ENCODE measurements at places on chromosomes 11 and 22.

GRCh38 chr22:20724676-20725454, 49.0 kb upstream of the SERPIND1 start:
- no peak for DNase-seq

DNA sequence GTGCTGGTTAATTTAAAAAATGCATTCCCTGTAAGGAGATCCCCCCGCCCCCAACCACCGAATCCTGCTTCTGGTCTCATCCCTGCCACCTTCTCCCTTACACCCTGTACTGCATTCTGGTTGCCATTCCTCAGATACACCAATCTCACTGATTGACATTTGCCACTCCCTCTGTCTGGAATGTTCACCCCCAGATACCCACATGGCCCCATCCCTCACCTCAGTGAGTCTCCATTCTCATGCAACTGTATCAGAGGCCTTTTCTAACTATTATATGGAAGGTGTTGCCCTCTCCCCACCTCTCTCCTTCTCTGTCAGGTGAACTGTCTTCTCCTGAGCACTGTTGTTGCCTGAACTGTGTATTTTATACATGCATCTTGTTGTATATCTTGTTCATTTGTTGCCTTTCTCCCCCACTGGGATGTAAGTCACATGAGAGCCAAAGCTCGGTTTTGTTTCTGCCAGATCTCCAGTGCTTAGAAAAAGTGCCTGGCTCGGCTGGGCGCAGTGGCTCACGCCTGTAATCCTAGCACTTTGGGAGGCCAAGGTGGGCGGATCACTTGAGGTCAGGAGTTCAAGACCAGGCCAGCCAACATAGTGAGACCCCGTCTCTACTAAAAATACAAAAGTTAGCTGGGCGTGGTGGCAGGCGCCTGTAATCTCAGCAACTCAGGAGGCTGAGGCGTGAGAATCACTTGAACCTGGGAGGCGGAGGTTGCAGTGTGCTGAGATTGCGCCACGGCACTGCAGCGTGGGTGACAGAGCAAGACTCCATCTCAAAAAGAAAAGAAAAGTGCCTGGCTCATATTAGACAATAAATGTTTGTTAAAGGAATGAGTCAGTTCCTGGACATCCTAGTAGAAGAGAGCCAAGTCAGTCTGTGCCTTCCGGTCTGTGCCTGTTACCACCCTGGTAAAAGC, 61.0 kb downstream of the TNRC6B start:
- DNase-seq = no peak

DNA sequence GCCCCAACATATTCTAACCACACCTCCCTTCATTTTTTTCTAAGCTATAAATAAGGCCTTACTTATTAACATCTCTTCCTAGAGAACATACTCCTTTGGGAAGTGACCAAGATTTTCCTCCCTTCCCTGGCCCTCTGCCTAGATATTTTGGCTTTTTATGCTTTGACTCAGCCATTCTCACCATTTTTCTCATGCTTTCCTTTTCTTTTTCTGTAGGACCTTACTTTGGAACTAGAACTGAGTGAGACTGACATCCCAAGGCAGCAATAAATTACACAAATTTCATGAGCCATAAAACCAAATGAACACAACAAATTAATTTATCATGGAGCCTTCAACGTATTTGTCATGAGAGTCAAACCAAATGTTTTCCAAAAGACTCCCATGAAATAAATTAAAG, 142.7 kb upstream of the CTSC start:
- no peak for DNase-seq

- DNase-seq = no peak
Measured at GRCh38 chr22:38271101-38271500, 1.7 kb downstream of the TMEM184B start.

DNA sequence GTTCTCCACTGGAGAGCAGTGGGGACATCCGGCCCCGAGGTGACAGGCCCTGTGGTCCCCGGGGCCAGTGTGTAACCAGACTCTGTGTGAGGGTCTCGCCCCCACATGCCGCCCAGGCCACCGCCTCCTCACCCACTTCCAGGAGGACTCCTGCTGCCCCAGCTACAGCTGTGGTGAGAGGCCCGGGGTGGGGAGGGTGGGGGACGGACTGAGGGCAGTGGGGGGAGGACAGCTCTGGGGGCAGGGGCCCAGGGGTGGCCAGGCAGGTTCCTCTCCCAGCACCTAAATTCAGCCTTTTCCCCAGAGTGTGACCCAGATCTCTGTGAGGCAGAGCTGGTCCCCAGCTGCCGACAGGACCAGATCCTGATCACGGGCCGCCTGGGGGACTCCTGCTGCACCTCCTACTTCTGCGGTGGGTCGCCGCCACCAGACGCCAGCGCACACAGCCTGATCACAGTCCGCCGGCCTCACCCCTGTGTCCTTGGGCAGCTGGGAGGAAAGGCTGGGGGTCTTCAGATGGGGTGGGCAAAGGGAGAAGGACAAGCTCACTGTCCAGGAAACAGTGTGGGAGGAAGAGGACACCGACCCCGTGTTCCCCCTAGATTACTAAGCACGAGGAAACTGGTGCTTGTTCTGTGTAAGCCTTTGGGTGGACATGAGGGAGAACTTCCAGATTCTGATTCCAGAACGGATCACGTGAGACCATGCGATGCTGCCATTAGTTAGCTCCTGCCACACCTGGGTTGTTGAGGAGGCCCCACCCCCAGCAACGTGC, 84.4 kb upstream of the MYOD1 start:
- DNase-seq = no peak

DNA sequence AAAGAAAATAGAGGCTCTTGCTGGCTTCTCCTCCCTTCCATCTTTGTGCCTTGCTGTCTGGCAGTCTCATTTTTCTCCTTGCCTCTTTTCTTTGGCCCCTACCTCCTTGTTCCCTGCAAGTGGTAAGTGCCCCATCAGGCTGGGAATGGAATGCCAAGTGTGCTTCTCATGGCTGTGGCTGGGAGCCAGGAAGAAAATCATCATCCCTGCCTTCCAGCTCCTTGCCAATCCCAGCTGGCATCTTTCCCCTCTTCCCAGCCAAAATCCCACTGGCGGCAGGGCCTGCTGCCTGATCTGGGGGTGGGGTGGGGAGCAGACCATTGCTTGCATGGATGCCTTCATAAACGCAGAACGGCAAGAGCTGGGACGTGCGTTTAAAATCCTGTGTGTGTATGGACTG, 27.0 kb upstream of the SLC25A18 start:
- DNase-seq = no peak

GRCh38 chr11:126736682-126737572, 263.6 kb downstream of the KIRREL3 start:
- no peak for DNase-seq

DNA sequence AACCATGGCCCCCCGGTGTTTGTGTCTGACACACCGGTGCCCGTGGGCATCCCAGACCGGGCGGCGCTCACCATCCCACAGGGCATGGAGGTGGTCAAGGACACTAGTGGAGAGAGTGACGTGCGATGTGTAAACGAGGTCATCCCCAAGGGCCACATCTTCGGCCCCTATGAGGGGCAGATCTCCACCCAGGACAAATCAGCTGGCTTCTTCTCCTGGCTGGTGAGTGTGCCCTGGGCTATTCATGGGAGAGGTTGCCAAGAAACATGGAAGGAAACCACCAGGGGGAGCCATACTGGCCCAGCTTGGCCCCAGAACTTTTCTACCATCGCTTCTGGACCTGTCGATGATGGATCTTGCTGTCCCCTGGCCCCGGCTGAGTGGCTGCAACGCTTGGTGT, 36.5 kb downstream of the PRDM11 start:
- DNase-seq = no peak

GRCh38 chr11:92765965-92766371, 203.5 kb upstream of the MTNR1B start:
- DNase-seq = peak; percentile 7

GRCh38 chr11:45076761-45077160, 69.7 kb upstream of the PRDM11 start:
- DNase-seq = no peak

DNA sequence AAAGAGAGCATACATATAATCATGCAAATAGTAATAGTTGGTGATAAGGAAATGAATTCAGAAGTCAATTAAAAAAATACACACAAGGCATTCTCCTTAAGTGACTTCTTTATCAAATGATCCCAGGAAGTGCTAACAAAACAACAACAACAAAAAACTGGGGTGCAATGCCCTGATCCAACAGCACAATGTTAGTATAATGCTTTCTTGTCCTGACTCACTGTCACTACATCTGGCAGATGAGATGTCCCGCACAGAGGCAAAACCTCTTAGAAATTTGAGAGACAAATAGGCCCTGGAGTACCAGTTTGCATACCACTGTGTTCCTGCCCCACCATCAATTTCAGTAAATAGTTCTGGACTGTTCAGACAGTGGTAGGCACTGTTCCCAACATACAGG, 11.0 kb upstream of the AMBRA1 start:
- no peak for DNase-seq

DNA sequence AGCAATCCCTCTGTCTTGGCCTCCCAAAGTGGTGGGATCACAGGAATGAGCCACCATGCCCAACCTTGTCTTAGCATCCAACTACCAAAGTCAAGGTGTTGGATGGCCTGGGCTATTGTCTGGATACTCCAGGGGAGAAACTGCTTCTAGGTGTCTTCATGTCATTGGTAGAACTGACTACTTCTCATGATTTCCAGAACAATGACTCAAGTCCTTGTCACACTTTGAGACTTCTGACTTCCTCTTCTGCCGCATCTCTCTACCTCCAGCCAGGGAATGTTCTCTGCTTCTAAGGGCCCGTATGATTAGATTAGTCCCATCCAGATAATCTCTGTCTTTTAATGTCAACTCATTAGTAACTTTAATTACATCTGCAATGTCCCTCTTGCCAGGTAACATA, 30.6 kb downstream of the APOL6 start:
- no peak for DNase-seq

DNA sequence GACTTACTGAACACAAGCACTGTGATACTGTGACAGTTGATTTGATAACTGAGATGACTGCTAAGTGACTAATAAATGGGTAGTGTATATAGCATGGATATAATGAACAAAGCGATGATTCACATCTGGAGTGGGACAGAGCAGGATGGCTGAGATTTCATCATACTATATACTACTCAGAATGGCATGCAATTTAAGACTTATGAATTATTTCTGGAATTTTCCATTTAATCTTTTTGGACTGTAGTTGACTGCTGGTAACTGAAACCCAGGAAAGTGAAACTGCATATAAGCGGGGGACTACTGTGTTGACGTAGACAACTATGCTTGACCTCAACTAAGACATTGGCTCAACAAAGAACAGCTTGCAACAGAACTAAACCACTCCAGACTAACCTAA, 20.0 kb upstream of the NUCB2 start:
- no peak for DNase-seq

DNA sequence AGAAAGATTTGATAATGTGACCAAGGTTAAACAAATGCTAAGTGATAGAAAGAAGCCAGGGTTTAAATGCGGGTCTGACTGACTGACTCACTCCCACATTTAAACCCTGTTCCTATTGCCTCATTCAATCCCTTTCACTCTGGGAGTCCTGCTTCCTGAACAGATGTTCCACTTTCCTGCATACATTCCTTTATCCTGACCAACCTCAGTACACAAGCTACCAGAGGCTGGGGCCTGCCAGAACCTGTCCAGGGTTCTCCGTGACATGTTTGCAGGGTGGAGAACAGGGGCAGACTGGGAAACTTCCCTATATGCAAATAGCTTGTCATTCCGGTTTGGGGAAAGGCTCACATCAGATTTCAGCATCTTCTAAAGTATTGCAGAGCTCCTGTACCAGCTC, 3.0 kb upstream of the ANKK1 start:
- DNase-seq = no peak

- DNase-seq = no peak
Measured at GRCh38 chr11:32233276-32233675, 142.4 kb downstream of the RCN1 start.

GRCh38 chr11:130144861-130145281, 14.7 kb upstream of the ST14 start:
- DNase-seq = no peak

DNA sequence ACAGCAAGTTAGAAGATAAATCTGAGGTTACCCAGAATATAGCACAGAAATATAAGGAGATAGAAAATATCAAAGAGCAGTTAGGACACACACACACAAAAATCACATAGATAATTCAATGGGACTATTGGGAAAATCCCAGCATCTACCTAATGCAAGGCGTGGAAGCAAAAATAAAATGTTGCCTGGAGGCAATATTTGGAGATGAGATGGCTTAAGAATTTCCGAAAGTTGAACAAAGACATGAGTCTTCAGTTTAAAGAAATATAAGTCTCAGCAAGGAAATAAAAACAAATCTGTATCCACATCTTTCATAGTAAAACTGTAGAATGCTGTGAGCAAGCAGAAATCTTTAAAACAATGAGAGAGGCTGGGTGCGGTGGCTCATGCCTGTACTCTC, 29.5 kb upstream of the ACR start:
- no peak for DNase-seq

GRCh38 chr11:35178067-35178805, 39.3 kb downstream of the CD44 start:
- no peak for DNase-seq

- DNase-seq = no peak
Measured at GRCh38 chr11:28702871-28703270, 594.7 kb downstream of the METTL15 start.

Measured in NCI-H187 (cell line).